T-helper 22 cell (primary cell): ENCODE measurements at places on chromosomes 1 and 21.

GRCh38 chr1:153415850-153416570 lies at the start of gene S100A7A:
TSS of gene S100A7A (plus strand) at chr1:153416520. CDS start at chr1:153418083, 1,563 bp downstream.
- DNase-seq, result no peak

DNA sequence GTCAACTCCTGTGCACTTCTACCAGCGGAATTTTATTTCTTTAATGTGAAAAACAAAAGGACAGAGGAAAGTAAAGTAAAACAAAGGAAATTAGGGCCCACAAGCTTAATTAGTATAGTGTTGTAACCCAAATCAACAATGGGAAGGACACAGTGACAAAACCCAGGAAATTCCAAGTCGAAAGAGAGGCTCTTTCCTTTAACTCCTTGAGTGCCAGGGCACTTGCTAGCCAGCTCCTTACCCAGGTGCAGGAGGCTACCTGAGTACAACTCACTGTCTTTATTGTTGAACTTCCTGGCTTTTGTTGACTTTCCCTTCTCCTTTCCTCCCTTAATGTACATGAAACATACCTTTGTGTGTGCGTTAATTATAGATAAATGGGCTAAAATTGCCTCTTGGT lies 55.0 kb downstream of the PEX14 start:
- no peak for DNase-seq

GRCh38 chr21:26147535-26147934 lies 23.0 kb downstream of the APP start:
- no peak for DNase-seq

DNA sequence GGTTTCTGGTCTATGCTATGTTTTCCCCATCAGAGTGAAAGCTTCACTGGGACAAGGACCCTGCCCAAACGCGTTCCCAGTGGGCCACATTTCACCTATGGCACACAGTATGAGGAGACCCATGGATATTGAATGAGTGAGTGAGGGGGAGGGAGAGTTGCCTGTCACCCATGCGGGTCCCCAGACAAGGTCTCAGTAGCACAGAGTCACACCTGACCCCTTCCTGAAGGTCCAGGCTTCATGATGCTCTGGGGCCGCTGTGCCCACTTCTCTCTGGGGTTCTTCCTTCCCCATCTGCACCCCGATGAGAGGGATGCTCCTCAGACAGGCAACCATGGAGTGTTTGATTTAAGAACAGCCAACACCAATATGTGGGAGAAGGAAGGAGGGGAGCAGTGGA lies 72.3 kb upstream of the CSF3R start:
- DNase-seq, result no peak

DNA sequence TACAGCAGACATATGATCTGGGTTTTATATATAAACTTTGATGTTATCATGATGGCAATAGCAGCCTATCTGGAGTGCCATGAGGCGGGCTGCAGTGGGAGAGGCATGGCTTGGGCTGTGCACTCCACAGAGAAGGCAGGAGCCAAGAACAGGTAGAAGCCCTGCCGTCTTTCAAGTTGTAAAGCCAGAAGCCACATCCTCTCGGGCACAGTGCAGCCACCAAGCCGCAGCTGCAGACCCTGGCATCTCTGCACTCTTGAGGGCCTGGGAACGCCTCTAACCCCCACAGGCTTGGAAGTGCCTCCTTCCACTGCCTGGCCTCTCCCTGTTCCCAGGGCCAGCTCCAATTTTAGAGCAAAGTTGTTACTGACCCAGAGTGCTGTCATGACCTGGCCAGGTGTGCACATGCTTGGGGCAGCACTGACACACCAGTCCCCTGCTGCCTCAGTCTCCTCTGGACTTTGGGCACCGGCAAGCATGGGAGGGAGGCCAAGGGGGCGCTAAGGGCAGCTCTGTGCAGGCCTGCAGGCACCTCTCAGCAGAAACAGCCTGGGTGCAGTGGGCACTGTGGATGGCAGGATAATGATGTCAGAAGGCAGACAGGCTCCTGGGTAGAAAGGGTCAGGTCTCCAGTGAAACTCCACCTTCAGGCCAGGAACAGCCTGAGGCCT lies 1619.8 kb upstream of the PRMT6 start:
- DNase-seq, result no peak

DNA sequence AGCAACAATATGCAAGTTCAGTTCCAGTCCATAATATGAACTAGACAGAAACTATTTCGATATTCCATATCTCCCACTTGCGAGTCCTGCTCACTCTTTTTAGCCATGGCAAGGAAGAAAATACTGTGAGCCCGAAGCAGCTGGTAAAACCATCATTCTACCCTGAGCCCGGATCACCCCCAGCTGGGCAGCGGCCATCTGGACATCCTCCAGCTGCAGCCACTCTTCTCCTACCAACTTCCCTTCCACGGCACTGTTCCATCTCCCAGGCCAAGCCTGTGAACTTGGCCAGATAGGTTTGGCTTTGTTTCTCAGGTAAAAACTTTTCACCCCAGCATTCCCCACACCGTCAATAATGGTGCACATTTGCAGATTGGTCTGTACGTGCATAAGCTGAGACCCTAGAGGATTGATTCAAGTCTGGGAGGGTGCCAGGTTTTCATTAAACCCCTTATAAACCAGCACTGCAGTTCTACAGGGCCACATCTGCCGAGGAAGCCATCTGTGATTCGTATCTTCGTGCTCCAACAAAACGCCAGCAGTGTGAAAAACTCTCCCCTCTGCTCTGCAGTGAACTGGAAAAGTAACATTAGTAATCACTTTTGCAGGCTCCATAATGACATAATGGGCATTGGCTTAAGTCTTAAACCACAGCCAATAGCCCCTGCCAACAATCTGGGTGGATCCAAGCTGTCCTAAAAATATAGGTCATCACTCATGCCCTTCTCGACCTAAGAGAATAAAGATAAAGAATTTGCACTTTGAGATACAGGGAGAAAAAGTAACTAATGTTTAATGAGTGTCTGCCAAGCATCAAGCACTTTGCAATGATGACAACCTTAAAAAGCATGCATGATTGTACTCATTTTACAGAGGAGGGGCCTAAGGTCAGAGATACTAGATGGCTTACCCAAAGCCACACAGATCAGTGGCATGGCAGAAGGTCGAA lies 205.1 kb downstream of the PLPP3 start:
- no peak for DNase-seq

- DNase-seq, result no peak
Measured at GRCh38 chr1:236545621-236546169, 21.9 kb downstream of the LGALS8 start.
